Endothelial cell of umbilical vein (primary cell): ENCODE measurements at places on chromosomes 16 and 17. TPM values are rescaled to one million over a fixed set of nuclear protein-coding genes. Genes with fewer than 3 reads are reported as not detected.

GRCh38 chr16:63655846-63656245 is 1466.0 kb downstream of the CDH11 start:
- DNase-seq: no peak
- H3K27me3 ChIP-seq: no peaks in the 10 kb centered on the region
- H3K36me3 ChIP-seq: no peaks in the 10 kb centered on the region
- no peak overlapping the region for H3K27ac ChIP-seq
- no peak overlapping the region for H3K4me3 ChIP-seq

- no peak for DNase-seq
- H3K4me1 ChIP-seq: no peaks in the 10 kb centered on the region
- H3K36me3 ChIP-seq: no peaks in the 10 kb centered on the region
- H3K27me3 ChIP-seq: no peaks in the 10 kb centered on the region
- no peak overlapping the region for H3K27ac ChIP-seq
Observed at GRCh38 chr16:78005881-78006280, 16.5 kb upstream of the CLEC3A start.

DNA sequence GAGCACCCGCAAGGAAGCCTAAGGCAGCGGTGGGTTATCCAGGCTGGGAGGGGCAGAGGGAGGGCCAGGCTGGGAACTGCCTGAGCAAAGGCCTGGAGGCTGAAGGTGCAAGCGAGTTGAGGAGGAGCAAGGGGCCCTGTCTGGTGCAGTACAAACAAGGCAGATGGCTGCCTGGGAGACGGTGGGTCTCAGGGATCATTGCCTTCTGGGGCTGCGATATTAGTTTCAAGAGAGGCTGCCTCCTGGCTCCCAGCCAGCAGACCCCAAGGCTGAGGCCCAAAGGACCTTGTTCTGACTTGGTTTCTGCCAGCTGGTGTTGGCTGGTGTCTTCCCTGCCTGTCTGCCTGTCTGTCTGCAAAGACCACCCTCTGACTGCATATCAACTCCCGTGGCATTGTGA is 154.0 kb downstream of the IRF8 start:
- no peaks in the 10 kb centered on the region for H3K36me3 ChIP-seq
- DNase-seq: no peak
- H3K27me3 ChIP-seq: no peaks in the 10 kb centered on the region
- no peak overlapping the region for H3K27ac ChIP-seq
- H3K4me3 ChIP-seq: no peak overlapping the region

DNA sequence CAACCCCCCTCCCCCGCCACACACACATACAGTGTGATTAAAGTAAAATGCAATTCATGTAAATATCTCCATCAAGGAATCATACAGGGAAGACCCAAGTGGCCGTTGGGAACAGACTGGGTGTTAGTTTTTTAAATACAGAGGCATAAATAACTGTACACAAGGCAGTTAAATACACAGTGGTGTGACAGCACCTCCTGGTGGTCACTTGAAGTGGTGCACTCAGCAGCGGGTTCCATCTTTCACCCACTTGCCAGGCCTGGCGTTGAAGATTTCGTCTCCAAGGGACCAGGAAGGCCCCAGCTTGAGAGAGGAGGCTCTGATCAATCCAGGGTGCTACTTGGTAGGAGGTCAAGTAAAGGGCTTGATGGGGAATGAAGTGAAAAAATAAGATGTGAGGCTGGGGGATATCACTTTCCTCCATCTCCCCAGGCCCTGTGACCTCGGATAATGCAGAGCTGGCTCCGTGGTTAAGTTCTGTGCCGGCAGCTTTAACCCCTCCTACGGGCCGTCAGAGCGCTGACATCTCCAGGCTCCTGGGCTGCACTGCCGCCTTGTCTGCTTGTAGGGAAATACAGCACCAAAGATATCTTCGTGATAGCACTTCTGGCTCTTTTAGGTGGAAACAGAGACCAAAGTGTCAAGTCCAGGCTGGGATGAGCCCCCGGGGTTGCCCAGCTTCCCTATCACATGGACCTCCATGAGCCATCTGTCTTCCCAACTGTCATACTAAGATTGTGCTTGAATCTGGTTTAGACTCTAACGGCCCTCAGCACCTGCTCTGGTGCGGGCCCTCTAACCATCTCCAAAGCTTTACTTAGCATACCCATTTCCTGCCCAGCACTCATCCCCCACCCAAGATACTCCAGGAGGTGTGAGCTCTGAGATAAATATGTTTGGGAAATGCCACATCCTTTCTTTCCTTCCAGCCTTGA is 20.7 kb downstream of the LGALS9 start:
- no peaks in the 10 kb centered on the region for H3K4me1 ChIP-seq
- no peaks in the 10 kb centered on the region for H3K27me3 ChIP-seq
- peak; percentile 25 for DNase-seq
- H3K4me3 ChIP-seq: no peak overlapping the region
- no peaks in the 10 kb centered on the region for H3K36me3 ChIP-seq

DNA sequence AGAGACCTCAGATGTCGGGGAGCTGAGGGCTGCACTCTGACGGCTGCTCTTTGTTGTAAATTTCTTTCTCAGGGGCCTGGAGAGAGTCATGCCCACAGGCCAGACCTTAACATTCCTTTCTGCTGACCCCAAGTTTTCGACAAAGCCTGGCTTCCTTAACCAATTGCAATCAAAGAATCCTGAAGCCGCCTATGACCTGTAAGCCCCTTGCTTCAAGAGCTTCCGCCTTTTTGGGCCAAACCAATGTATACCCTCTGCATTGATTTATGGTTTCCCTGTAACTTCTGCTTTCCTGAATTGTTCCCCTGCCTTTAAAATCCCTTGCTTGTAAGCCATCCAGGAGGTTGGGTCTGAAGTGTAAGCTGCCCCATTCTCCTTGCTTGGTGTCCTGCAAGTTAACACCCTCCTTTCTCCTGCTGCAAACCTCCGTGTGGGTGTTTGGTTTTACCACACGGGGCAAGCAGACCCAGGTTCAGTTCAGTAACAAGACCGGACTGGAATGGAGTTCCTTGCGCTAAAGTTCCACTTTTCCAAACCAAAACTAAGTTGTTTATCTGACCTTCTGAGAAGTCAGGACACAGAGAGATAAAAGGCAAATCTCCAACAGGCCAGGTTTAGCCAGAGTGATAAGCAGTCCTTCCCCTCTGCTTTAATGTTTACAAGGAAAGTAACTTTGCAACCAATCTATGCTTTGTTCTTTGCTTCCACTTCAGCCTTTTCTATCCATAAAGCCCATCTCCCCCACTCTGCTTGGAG is 141.6 kb downstream of the KCNJ12 start:
- no peak for DNase-seq
- H3K4me1 ChIP-seq: no peaks in the 10 kb centered on the region
- H3K4me3 ChIP-seq: no peak overlapping the region
- H3K27me3 ChIP-seq: peaks cover 4% of the 10 kb centered on the region
- H3K27ac ChIP-seq: no peak overlapping the region

DNA sequence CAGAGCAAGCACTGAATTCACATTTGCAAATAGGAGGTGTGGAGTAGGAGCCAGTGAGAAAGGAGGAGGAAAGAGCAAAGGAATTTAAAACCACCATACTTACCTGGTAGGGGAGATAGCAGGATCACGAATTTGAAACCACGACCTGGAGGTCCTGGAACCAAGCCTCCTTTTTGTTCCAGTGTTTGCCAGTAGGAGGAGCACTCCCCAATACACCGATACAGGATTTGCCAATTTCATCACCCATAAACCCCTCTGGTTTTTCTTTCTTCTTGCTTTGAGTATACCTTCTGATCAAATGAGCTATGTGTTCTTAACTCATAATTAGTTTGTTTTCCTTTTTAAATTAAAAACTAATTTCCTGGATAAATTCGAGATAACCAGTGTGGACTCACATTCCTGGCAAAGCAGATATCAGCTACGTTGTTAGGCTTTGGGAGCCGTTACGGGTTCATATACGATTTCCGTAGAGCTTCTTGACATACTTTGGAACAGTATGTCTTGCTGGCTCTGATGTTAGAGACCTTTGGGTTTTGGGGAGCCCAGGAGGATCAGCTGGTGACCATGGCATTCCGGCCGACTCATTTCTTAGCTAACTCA is 22.7 kb downstream of the BCO1 start:
- no peaks in the 10 kb centered on the region for H3K4me1 ChIP-seq
- H3K27me3 ChIP-seq: peaks cover 1% of the 10 kb centered on the region
- H3K4me3 ChIP-seq: no peak overlapping the region
- peak; percentile 30 for DNase-seq
- no peaks in the 10 kb centered on the region for H3K36me3 ChIP-seq
- no peak overlapping the region for H3K27ac ChIP-seq

DNA sequence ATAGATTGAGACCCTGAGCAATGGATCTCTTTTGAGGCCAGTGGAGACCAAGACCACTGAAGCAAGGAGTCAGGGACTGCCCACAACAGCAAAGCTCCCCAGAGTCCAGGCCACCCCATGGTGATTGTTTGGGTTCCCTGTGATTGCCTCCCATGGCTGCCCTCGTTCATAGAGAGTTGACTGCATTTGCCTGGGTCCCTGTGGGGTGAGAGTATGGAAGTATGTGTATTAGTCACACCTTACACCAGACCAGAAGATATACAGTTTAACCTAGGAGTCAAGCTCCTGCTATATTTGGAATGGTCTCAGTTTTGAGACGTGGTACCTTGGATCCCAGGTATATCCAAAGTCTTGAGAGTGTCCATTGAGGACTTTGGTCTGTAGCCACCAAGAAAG is 20.2 kb downstream of the HLF start:
- H3K27me3 ChIP-seq: peaks cover 2% of the 10 kb centered on the region
- H3K36me3 ChIP-seq: no peaks in the 10 kb centered on the region
- H3K4me3 ChIP-seq: no peak overlapping the region
- no peak overlapping the region for H3K27ac ChIP-seq
- no peak for DNase-seq

DNA sequence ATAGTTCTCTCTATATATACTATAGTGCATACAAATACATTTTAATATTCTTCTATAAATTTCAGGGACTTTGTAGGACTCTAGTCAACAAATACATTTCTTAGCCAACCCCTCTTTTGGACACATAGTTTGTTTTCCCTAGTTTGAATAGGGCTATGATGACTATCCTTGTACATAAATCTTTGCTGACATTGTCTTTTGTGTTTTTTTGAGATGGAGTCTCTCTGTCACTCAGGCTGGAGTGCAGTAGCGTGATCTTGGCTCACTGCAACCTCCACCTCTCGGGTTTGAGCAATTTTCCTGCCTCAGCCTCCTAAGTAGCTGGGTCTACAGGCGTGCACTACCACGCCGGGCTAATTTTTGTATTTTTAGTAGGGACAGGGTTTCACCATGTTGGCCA is 3.3 kb downstream of the ANKS4B start:
- H3K27ac ChIP-seq: no peak overlapping the region
- H3K4me3 ChIP-seq: no peak overlapping the region
- no peak for DNase-seq
- no peaks in the 10 kb centered on the region for H3K36me3 ChIP-seq
- no peaks in the 10 kb centered on the region for H3K27me3 ChIP-seq

DNA sequence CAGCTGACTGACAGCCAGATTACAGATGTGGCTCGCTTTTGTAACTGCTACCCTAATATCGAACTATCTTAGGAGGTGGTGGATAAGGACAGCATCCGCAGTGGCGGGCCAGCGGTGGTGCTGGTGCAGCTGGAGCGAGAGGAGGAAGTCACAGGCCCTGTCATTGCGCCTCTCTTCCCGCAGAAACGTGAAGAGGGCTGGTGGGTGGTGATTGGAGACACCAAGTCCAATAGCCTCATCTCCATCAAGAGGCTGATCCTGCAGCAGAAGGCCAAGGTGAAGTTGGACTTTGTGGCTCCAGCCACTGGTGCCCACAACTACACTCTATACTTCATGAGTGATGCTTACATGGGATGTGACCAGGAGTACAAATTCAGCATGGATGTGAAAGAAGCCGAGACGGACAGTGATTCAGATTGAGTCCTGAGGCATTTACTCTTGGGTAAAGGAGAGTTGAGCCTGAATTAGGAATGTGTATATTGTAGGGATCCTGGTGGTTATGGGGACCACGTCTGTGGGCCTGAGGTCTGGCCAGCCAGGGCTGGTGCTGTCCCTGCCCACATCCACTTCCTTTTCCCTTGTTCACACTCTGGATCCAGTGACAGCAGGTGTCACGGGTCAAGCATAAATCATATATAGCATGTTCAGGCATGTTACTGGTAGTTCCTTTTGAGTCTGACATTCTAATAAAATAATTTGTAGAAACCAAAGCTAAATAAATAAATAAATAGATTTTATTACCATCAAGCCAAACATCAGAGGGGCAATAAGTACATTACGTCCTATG is 89.0 kb upstream of the SMURF2 start:
- peaks cover 10% of the 10 kb centered on the region for H3K4me1 ChIP-seq
- H3K27me3 ChIP-seq: no peaks in the 10 kb centered on the region
- DNase-seq: no peak
- H3K4me3 ChIP-seq: no peak overlapping the region
- no peak overlapping the region for H3K27ac ChIP-seq

DNA sequence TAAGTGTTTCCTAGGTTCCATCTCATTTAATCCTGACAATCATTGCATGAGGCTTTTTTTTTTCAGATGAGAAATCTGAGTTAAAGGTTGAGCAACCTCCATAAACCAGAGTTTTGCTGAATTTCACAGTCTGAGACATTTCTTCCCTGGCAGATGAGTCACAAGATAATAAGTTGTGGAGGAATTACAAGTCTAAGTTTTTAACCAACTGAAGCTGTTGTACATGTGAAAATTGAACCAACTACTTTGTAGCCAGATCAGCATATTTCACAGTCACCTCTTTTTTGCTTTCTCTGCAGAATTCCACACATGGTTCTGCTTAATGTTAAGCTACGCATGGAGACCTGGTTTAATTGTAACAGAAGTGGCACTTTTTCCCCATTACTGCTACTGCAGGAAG is 765.6 kb downstream of the CDH11 start:
- DNase-seq: no peak
- no peak overlapping the region for H3K4me3 ChIP-seq
- no peak overlapping the region for H3K27ac ChIP-seq

DNA sequence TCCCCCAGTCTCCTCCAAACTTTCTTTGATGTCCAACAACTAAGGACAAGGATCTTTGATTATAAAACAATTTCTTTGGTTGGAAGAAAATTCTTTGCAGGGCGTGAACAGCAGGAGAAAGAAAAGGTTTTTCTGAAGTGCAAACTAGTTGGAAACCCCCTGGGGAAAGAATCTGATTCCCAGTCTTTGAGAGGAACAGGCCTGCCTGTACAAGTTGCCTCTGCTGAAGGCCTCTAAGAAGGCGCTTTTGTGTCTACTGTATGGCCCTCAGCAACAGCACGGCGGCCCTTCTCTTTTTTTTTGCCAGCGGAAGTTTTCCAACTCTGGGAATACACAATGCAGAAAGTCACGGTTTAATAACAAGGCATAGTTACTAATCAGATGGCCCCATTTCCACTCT is 14.0 kb downstream of the RNF43 start:
- no peaks in the 10 kb centered on the region for H3K4me1 ChIP-seq
- H3K27me3 ChIP-seq: peaks cover 21% of the 10 kb centered on the region
- no peaks in the 10 kb centered on the region for H3K36me3 ChIP-seq
- H3K4me3 ChIP-seq: no peak overlapping the region
- no peak for DNase-seq

KRT31 gene
- total RNA-seq: not detected in 2 replicates

FKBP10 gene
- total RNA-seq: 163 and 168 TPM in 2 replicates

TP53TG3C gene
- not detected in 2 replicates for total RNA-seq

ALDOC gene
- total RNA-seq: 7.2 and 9.0 TPM in 2 replicates

USP32 gene
- 48.5 and 52.9 TPM in 2 replicates for total RNA-seq

SLC12A3 gene
- total RNA-seq: not detected in 2 replicates

CFAP97D1 gene
- total RNA-seq: not detected in 2 replicates
